Suppressor macrophage (primary cell): ENCODE measurements at places on chromosomes 3 and 15.

DNA sequence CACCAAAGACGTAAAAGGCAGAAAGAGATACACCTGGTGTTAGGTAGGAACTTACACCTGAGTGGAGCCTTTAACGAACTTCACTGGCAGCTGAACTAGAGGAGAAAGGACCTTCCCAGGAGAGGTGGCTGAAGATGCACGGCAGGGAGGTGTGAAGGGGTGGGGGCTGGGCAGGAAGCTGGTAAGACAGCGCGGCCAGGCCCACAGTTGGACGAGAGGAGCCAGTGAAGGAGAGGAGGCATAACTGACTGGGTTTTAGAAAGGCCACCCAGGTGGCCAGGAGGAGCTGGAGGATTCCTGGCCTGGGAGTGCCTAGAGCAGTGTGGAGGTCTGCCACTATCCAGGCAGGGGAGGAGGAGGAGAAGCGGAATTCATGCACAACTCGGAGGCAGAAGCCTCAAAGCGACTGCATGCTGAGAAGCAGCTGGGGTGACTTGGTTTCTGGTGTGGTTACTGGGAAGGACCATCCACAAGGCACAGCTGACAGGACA, 51.9 kb downstream of the SLC41A3 start:
- DNase-seq, result no peak

DNA sequence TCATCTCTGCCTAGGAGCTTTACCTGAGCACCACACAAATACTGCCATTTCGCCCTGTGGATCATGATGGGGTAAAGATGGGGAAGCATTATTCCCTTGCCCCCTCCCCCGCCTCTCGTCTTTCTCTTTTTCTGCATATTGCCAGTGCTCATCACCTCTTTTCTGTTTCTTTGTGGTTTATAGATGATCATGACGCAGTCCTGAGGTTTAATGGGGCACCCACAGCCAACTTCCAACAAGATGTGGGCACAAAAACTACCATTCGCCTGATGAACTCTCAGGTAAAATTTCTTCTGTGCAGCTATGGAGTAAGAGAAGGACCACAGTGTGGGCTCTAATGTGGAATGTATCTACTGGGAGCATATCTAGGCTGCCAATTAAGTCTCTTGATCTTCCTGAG, 88.2 kb downstream of the RPL39L start:
- DNase-seq, result no peak

DNA sequence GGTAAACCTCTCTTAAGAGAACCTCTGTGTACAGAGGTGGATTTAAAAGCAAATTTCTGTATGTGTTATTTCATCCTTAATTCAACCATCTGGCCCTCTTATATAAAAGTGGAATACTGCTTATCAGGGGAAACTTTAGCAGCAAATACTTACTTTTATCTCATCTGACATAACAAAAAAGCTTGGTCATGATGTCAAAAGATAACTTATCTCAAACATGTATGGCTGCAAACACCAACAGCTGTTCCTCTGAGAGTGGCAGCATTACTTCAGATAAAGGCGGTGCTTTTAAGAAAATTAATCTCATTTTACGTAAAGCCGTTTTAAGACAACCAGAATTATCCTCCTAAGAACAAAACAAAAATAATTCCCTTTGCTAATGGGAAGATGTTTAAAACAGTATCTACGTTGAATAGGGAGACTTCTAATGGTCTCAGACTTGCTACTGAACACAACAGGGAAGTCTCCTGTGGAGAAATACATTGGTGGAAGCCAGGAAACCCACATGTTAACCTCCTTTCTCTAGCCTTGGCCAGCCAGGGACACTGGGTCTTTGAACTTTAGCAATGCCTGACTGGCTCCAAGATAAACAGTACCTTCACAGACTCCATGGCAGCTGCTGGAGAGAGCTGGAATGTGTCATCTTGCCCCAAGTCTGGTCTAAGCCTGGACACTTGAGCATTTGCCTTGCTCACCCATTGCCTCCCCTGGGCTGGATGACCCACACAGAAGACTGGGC, 18.1 kb downstream of the ARRDC4 start:
- DNase-seq, result no peak

- DNase-seq, result no peak
Observed at GRCh38 chr15:78322243-78322642, 17.9 kb upstream of the CRABP1 start.
